ENCODE measurements at places on chromosomes 6 and 20.
A peak's percentile ranks its signal among the peaks of the same experiment; 100 is the strongest.

DNA sequence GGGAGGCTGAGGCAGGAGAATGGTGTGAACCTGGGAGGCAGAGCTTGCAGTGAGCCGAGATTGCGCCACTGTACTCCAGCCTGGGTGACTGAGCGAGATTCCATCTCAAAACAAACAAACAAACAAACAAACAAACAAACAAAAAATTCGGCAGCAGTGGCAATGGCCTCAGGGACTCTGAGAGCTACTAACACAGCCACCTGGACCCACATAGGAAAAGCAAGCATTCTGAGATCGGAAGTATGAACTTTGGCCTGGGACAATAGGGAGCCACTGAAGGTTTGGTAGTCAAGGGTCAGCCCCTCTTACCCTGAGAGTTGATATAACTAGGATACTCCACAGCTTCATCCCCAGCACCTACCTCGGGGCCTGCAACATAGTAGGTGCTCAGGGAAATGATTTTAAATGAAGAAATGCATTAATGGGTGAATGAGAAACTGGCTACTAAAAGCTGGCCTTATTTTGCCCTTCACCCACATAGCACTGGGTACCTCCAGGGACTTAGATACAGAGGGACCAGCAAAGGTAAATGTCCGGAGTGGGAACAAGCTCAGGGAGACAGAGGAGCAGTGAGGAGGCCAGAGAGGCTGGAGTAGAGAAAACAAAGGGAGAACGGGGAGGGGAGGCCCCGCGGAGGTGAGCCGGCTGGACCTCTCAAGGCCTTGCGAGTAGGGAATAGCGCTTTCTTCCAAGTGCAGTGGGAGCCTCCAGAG, 46.6 kb upstream of the PTGIS start:
- DNase-seq: no peak

GRCh38 chr20:37336369-37337207, 9.4 kb upstream of the SRC start:
- peak; percentile 61 for DNase-seq

DNA sequence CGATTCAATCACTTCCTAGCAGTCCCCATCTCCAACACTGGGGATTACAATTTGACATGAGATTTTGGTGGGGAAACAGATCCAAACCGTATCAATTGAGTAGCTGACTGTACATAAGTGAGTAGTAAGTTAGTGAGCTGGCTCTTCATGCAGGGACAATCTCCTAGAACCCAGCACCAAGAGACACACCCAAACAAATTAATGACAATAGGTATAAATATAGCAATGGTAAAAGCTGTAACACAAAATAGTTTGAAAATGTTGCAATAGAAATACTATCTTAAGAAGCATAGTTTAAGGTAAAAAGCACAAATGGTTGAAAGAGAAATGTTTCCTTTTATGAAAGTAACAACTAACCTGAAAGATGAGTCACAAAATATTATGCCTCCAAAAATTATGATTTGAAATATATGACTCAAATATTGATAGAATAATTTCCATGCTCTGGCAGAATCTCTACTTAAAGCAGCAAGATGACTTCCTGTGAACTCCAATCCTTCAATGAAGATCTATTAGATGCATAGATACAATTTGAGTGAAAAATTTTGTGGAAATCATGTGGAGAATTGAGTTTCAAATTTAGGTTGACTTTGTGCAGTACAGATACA, 5.4 kb upstream of the SIRPB1 start:
- peak; percentile 56 for DNase-seq

DNA sequence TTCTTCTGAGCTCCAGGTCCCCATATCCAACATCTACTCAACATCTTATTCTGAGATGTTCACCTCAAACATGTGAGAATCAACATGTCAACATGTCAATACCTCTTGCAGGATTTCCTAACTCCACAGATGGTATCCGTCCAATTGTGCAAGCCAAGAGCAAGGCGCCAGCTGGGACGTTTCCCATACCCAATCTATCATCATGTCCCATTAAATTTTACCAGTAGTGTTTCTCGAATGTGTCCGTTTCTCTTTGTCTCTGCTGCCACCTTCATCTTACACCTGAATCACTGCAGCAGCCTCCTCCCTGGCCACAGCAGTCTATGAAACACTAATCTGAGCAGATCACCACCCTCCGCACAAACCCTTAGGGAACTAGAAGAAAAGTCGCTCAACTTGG, 78.0 kb upstream of the RPS6KA2 start:
- no peak for DNase-seq

DNA sequence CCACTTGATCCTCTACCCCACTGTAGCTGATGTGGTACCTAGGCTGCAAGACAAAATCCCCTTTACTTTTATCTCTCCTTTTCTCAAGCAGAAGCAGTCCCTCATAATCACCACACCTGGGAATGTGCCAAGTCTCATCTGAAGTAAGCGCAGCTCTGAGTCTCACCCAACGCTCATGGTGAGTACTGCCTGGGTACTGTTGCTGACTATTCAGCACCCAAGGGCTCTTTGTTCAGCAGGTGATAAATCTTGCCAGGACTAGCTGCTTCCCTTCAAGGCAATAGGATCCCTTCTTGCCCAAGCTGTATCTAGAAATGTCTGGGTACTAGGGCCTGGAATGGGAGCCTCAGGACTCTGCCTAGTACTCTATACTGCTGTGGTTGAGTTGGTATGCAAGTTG, 70.9 kb downstream of the GCLC start:
- DNase-seq: no peak

GRCh38 chr6:11054722-11055121, 10.6 kb upstream of the ELOVL2 start:
- no peak for DNase-seq

GRCh38 chr6:105204331-105204730, 24.5 kb upstream of the POPDC3 start:
- DNase-seq: no peak

DNA sequence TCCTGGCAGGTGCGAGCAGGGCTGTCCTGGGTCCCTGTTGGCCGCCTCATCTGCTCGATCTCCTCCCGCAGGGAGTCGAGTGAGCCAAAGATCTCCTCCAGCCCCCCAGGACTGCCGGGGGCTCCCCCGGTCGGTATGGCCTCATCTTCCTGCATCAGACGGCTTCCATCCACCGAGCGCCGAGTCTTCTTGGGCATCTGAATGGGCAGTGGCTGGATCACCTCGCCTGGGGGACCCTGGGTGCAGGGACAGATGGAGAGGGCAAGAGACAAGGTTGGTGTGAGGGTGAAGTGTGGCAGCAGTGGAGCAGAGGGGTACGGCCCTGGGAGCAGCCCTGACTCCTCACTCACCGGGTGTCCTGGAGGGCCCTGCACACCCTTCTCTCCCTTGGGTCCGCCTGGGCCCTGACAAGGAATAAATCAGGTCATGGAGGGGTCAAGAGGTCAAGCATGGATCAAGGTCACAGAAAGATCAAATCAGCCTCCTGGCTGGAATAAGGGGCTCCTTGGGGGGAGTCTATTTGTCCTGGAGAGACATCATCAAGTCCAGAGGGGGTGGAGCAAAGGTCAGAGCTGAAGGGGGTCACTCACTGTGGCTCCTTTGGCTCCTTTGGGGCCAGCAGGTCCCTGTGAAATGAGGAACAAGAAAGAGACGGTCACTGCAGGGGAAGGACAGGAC, 26.5 kb downstream of the COL11A2 start:
- DNase-seq: no peak

- DNase-seq: no peak
Measured at GRCh38 chr6:83378621-83379388, 52.0 kb downstream of the ME1 start.

DNA sequence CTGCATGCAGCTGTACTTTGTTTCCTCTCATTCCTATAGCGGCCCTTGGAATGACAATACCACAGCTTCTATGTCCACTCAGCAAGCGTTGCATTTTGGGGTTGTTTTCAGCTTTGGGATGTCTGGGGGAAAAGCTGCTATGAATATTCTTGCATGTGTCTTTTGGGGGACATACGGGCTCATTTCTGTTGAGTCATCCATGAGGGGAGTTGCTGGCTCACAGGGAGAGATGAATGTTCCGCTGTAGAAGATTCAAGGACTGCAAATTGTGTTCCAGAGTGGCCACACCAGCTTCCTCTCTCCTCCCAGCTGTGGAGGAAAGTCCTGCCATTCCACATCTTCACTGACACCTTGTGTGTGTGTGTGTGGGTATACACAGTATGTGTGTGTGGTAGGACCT, 43.3 kb downstream of the TGM2 start:
- DNase-seq: no peak

DNA sequence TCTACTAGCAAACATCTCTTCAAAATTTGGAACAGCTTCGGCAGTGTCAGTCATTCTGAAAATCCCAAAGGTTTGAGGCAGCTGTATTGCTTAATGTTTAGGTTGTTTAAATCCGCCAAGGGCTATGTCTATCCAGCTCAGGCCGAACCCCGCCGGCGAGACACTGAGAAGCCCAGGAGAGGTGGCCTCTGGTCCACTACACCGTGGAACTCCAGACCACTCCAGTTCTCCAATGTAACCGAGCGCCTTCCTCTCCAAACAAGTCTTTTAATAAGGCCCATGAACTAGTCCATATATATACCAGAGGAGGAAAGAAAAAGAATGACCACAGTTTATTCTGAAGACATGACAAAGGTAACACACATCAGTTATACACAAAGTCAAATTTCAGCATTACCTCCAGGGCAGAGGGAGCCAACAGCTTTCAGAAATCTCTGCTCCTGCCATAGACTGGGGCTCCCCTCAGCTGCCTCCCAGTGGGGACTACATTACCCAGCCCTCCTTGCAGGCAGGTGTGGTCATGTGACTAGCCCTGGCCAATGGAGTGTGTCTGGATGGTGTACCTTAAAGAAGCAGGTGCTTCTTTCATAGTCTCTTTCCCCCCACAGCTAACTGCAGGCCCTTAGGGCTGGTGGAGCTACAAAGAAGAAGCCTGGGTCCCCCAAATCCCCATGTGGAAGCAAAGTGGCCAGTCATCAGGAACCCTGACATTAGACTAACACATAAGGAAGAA, at the start of gene RAMACL:
RAMACL (minus strand) TSS at position 255 of the 733 bp plus-strand sequence; CDS start at position 54, 201 bp downstream.
- DNase-seq: peak; percentile 57

- no peak for DNase-seq
Measured at GRCh38 chr6:9646342-9647070, 768.4 kb downstream of the TFAP2A start.

GRCh38 chr6:108632441-108632840, 71.7 kb downstream of the FOXO3 start:
- no peak for DNase-seq

- peak; percentile 21 for DNase-seq
Measured at GRCh38 chr20:59258221-59258621, 42.2 kb upstream of the EDN3 start.

- DNase-seq: no peak
Measured at GRCh38 chr6:116265041-116265829, 11.4 kb upstream of the TSPYL4 start.

DNA sequence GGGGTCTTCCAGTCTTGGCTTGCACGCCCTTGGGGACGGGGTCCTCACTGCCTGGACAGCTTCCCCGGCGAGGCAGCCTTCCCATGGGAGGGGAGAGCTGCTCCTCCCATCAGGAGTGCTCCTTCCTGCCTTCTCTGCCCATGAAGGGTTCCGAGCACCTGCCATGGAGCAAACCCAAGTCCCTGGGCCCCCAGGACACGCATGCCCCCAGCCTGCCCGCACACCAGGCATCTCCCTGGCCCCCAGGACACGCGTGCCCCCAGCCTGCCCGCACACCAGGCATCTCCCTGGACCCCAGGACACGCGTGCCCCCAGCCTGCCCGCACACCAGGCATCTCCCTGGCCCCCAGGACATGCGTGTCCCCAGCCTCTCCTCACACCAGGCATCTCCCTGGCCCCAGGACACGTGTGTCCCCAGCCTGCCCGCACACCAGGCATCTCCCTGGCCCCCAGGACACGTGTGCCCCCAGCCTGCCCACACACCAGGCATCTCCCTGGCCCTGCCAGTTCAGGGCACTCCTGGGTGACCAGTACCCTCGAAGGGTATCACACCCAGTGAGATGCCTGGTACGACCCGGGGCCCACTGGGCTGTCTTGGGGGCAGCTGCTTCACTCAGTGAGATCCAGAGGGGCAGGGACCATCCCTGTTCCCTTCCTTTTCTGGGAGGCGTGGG, 21.7 kb downstream of the COL20A1 start:
- DNase-seq: no peak

DNA sequence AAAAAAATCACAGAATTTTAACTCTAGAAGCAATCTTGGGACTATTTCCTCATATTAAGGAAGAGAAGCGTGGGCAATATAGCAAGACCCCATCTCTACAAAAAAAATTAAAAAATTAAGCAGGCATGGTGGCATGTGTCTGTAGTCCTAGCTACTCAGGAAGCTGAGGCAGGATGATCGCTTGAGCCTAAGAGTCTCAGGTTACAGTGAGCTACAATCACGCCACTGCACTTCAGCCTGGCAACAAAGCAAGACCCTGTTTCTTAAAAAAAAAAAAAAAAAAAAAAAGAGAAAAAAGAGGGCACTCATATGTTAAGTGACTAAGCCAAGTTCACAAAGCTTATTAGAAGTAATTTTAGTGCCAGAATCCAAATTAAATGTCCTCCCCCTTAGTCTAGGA, 100.8 kb downstream of the SESN1 start:
- DNase-seq: no peak

- no peak for DNase-seq
Measured at GRCh38 chr20:44336725-44337380, at the start of gene R3HDML. TSS of gene R3HDML (plus strand) at chr20:44337043. CDS start at chr20:44337158, 115 bp downstream.

DNA sequence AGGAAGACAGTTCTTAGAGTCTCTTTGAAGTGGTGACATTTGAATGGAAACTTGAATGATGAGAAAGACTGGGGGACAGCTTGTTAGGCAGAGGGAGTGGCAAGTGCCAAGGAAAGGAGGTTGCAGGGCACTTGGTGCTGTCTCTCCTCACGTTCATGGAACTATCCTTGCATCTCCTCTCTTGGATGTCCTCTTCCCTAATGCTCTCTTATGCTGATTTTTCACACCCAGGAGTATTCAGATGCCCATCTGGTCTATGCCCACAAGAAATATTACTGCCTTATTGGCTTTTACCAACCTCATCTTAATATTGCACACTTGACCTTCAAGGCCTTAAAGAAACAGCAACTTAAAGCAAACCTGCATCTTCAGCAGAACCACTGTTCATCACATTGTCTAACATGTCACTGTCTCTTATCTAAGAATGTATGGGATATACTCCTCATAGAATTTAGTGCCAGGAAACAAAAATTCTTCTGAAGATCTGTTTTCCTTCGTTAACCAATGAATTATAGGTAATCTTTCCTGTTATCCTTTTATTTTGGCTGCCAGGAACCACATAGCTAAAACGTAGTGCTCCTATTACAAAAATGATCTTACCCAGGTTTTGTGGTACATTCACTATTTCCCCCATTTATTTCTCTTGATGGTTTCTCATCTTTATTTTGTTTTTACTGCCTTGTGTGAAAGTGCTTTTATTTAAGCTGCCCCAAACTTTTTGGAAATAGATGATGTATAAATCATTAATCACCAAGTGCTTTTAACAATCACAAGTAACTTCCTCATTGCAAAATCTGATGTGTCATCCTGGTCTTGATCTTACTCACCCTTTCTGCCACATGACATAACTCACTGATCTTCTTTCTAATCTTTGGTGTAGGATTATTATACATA, 12.8 kb downstream of the RGS17 start:
- peak; percentile 58 for DNase-seq

GRCh38 chr6:116351101-116351500, 19.6 kb upstream of the DSE start:
- DNase-seq: no peak

- peak; percentile 60 for DNase-seq
Measured at GRCh38 chr6:52160472-52161104, 25.6 kb upstream of the IL17A start.
